Thoracic aorta (tissue), 2 donors: ENCODE measurements at places on chromosomes 5 and 9. TPM values are rescaled to one million over a fixed set of nuclear protein-coding genes. Genes with fewer than 3 reads are reported as not detected.

The PCDHB9 gene
- total RNA-seq: 4.2 TPM

DNA sequence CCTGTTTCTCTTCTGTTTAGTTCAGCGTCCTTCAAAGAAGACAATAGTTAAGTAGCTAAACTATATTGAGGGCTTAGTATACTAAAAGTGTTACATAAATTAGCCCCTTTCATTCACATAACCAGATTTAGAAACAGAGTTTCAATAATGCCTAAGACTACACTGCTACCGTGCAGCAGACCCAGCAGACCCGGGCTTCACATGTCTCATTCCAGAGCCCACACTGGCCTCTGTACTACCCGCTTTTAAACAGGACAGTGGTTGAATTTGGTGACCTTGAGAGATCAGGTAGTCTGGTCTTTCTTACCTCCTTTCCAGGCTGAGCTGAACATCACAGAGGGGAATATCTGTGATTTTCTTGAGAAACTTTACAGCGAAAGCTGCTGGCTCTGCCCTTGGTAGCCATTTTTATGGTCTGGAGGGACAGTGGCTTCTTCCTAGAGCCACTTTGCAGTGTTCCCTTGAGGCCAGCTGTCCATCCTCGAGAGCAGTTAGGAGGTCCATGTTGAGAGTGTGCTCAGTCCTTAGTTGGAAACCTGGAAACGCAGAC is 56.5 kb downstream of the SLC22A5 start:
- DNase-seq: no peak

GRCh38 chr9:83582029-83582428 is 40.9 kb upstream of the IDNK start:
- DNase-seq: no peak

The RAPGEF6 gene
- 50.0 TPM for total RNA-seq

DNA sequence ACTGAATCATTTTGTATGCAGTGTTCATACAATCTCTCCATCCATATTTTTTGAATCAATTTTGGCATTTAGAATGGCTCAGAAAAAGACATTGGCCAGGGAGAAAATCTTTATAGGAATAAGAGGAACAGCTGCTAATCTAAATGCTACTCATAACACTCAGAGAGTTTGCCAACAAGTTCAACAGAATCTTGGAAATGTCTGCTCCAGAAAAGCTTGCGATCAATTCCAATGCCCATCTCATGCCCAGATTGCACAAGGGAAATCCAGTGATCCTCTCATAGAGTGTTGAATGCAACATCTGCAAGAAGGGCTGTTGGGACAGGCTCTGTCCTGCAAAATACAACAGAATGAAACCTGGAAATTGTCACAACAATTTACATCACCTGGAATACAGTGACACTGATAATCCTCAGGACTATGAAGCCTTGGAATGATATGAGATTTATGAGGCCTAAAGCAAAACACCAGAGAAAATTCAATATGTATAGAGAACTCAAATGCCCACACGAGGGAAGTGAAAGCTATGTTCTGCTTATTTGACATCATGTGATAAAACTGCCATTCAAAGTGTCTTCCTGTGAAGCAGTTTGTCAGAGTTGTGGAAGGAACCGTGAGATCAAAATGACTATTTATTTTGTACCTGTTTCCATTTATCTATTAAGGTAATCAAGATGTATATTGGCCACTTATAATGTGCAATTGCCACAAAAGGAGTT is 190.1 kb downstream of the PARP8 start:
- no peak for DNase-seq

GRCh38 chr5:16654647-16655334 is 38.0 kb upstream of the RETREG1 start:
- DNase-seq: no peak

DNA sequence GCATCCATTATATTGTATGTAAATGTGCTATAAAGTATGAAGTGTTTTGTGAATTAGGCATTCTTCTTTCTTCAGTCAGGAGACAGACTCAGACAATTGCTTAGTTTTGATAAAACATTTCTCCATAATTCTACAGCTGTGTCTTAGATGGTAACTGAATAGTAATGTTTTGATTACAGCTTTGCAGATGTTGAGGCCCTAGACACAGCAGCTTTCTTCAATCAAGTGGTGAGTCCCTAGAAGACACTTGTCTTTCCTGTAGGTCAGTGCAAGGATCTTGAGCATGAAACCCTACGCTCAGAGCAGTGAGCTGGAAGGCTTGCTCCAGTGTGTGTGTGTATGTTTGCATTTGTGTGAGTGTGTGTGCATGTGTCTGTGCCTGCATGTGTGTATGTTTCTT is 46.8 kb upstream of the CD180 start:
- no peak for DNase-seq

DNA sequence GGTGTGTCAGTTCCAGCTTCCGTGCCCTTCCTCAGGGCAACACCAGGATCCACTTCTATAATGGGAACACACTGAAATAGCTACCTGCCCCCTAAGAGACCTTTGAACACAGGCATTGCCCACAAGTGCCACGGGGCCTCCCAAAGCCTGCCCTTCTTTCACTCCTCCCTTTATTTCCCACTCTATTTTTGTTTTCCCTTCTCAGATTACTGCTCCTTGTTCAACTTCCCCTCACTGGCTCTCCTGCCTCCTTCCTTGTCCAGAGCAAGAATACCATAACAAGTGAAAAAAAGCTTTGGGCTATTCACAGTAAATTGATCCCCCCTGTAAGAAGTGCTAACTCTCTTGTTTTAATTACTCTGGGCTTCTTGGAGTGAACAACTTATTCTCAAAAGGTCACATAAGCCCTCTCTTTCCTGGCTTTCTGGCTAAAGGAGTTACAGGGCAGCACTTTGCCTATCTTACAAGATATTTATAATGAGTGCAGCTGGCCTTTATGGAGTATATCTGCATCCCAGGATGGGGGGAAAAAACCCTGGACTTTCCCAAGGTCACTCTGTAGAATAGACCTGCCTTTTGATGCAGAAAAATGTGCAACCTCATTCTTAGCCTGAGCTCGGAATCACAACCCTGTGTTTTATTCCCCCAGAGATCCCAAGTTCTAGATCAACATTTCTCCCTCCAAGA is 11.3 kb downstream of the CTXN3 start:
- no peak for DNase-seq

The SHC3 gene
- total RNA-seq: 1.8 TPM

The FAXDC2 gene
- total RNA-seq: 70.5 TPM

GRCh38 chr5:94113087-94113486 is 371.7 kb upstream of the POU5F2 start:
- DNase-seq: no peak

DNA sequence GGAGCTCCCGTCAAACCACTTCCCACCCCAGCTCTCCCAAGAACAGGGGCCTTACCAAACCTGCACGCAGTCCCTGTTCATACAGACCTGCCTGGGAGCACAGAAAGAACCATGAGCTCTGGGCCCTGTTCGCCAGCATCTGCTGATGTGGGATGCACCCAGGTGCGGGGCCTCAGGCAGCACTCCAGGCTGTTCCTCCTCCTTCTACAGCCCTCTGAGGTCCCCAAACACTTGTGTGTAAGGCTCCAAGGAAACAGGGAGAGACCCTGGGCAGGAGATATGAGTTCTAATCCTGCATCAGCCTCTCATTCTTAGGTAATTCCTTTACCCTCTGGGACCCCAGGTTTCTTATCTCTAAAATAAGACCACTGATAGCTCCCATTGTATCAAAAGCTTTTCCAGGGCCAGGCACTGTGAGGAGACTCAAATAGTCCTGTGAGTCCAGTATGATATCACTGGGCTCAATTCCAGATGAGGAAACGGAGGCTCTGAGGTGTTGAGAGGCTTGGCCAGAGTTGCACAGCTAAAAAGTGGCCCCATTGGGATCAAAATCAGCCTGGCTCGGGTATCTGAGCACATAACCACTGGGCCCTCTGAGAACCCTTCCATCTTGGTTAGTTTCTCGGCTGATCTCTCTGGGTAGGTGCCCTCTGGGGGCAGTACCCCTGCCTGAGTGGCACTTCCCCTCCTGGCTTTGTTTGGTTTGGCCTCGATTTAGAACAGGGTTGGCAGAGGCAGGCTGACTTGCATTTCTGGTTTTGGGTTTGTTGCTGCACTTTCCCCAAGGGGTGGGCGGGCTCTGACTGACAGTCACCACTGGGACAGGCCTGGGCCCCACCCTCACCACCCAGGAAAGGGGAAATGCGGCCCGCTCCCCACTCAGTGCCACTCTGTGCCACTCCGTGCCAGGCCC is 116.8 kb downstream of the RGS3 start:
- peak; percentile 79 for DNase-seq

The MAMDC2 gene
- 29.0 TPM for total RNA-seq

The SHISAL2B gene
- not detected for total RNA-seq

DNA sequence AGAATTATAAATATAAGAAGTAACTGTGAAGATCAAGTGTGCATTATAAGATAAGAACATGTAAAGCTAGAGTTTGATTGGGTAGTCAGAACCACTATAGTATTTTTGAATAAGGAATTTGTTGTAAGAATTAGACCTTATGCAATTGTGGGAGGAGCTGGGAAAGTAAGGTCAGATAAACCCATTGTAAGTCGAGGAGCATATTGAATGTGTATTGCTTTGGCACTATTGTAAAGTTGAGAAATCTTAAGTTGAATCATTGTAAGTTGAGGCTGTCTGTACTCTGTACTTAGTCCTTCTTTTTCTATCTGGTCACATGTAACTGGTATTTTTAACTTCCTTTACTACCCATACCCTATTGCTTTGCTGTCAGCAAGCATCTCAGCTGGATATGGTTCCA is 158.7 kb downstream of the CCDC171 start:
- no peak for DNase-seq

DNA sequence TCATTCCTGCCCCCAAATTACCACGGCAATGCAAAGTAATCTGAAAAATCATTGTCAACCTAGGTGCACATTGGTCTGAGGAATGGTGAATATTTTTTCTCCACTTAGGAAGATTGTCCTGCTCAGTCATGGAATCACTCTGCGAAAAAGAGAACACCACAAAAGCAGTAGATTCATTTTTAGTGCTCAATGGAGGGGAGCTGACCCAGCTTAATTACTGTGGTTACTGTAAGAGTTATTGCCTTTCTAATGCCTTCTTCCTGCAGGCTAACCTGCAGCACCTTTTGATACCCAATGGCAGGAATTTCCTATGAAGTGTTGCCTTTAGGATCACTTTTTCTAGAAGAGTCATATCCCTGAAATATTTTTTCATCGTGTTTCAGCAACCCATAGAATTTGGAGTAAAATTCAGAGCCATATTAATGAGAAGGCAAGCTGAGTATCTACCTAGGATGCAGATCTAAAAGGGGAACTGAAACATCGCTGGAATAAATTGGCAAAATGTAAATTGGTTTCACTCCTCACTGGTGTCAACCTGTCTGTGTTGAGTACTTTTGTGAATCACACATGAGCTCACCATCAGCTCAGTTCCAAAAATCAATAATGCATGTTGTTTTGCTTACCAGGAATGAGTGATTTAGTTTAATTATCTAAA is 464.5 kb downstream of the CSNK1G3 start:
- DNase-seq: no peak
